ENCODE measurements at places on chromosomes 13 and 19.

DNA sequence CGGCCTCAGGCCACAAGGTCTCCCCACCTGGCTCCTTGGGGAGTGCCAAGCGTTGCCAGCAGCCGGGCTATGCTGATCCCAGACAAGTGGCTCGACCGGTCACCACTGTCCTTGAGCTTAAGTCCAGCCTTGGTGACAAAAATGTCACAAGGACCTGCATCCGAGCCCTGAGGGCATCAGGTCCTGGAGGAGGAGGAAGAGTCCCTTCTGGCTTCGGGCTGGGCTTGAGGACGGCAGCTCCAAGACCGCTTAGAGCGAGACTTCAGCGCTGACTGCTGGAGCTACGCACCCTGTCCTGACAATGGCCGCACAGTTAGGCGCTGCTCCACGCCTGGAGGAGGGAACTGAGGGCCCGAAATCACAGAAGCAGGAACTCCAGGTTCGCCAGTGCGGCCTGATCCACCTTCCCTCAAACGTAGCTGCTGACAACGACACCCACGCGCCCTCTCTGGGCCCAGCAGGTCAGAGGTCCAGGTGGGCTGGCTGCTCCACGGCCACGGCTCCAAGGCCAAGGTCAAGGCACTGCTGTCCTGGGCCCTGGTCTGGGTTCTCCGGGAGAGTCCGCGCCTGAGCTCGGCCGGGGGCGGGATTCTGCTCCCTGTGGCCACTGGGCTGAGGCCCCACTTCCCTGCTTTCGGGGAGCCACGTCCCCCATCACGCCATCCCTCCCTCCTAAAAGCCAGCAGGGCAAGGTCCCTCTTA lies 7.0 kb downstream of the SBNO2 start:
- DNase-seq = no peak

- no peak for DNase-seq
These were observed at the start of gene BST2 for GRCh38 chr19:17405250-17406045. TSS of gene BST2 (minus strand) at chr19:17405630. CDS start at chr19:17405575, 55 bp downstream.

GRCh38 chr13:77338329-77338728 lies 11.4 kb upstream of the MYCBP2 start:
- DNase-seq = no peak

- no peak for DNase-seq
These were observed 36.6 kb upstream of the POMP start for GRCh38 chr13:28622286-28622685.

- DNase-seq = no peak
These were observed 4.5 kb downstream of the LILRB3 start for GRCh38 chr19:54218259-54218658.

GRCh38 chr13:42076309-42076713 lies 27.9 kb downstream of the DGKH start:
- DNase-seq = no peak

DNA sequence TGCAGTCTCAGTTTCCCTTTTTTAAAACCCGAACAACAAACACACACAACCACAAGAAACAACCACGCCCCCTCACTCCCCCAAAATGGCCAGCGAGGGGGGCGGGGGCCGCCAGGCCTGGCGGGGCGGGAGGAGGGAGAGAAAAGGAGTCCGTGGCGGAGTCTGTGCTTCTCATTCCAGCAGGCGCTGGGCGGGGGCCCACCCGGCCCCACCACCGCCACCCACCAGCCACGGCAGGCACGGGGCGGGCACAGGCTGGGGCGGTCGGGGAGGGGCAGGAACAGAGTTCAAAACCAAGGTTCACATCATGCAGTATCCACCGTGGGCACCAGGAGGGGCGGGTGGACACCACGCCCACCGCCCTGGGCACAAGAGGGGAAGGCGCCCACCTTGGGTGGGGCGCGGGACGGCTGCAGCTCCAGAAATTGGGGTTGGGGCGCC lies 12.9 kb downstream of the DPF1 start:
- no peak for DNase-seq

GRCh38 chr19:7191946-7192691 lies 102.1 kb downstream of the INSR start:
- no peak for DNase-seq

DNA sequence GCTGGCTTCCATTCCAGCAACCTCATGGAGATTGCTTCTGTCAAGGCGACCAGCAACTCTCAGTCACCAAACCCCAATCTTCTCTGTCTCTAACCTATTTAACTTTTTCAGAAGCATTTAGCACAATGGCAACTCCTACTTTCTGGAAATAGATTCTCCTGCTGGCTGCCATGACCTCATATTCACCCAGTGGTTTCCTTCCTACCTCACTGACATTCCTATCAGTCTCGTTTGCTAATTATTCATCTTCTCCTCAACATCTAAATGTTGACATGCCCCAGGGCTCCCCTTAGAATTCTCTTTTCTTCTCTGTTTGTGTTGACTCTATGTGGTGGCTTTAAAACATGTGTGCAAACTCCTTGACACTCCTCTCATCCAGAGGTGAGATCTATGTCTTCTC lies 106.7 kb downstream of the OLFM4 start:
- DNase-seq = no peak

- DNase-seq = no peak
These were observed 25.1 kb downstream of the ELF1 start for GRCh38 chr13:40993987-40994386.

GRCh38 chr13:74464670-74465069 lies 330.5 kb upstream of the KLF12 start:
- no peak for DNase-seq

DNA sequence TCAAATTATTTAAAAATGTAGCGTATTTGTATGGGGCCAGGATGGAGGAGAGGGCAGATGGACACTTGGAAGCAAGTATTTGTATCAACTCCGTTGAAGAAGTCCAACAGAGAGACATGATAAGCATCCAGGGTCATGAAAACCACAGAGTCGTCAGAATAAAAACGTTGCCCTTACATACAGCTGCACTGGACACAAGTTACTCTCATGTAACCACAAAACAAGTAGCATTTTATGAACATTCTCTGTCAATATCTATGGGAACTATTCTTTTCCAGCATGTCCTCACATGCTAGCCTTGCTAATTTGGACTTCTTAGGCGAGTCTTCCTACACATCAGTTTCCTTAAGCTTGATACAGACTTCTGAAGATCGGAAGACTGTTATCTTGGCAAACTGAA lies 35.0 kb downstream of the EFNB2 start:
- no peak for DNase-seq

DNA sequence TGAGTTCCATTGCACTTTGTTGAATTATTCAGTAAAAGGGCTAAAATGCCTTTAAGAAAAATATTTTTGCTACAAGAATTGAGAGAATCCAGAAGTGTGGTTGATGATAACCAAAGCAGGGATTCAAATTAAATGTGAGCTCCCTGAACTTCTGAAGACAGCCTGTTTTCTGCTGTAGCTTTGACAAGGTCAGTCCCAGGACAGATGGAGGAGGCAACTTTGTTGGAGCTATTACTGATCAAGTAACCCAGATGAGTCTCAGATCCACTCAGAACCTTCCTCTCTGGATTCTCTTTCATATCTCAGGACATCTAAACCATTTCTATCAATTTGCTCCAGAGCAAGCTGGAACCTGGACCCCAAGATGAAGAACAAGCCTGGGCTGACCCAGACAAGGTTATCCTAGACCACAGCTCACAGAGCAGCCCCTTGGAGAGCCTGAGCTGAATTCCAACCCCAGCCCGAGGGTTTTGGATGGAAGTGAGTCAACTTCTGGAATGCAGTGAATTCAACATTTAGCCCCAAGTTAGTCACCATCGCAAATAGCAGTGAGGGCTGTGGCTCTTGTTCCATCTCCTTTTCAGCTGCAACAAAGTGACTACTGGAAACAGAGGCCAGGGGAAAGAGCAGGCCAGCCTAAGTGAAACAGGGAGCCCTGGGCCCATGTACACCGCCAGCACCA lies 137.8 kb upstream of the TSC22D1 start:
- DNase-seq = no peak

DNA sequence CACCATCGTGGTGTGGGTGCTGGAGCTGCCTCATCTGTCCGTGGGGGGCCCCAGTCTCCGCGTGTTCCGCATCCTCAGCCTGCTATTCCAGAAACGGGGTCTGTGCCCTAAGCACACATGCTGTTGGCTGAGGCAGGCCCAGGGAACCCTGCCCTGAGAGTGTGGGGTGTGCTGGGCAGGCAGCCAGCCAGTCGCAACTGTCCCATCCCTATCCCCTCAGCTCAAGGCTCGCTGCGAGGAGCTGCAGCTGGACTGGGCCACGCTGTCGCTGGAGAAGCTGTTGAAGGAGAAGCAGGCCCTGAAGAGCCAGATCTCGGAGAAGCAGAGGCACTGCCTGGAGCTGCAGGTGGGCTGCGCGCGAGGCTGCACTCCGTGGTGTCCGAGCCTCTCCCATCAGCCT lies 21.9 kb downstream of the PLEKHJ1 start:
- DNase-seq = no peak

GRCh38 chr13:70842062-70842644 lies 733.9 kb upstream of the KLHL1 start:
- DNase-seq = no peak

DNA sequence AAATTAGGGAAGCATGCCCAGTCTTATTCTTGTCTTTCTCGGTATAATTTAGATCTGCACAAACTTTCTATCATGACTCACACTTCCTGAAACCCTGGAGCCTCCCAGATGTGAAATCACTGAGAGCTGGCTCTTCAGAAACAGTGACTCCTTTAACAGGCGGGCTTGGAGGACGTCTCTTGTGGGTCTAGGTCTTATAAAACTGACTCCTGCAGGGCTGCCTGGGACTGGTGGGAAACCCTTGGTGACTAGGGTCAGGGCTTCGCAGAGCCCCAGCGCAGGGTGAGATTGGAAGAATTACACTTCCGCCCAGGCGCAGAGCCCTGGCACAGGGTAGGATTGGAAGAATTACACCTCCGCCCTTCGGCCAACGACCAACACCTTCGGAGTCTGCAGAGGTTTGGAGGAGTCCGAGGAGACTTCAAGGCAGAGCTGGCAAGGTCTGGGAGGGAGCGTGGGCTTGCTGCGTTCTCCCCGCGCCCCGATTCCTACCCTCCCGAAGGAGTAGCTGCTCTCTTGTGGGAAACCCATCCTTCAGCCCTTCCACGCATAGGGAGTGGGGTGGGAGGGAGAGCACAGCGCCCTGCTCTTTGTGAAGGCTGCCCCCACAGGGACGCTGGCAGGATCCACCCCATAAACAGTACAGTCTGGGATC lies 43.4 kb upstream of the MAP3K10 start:
- DNase-seq = no peak

DNA sequence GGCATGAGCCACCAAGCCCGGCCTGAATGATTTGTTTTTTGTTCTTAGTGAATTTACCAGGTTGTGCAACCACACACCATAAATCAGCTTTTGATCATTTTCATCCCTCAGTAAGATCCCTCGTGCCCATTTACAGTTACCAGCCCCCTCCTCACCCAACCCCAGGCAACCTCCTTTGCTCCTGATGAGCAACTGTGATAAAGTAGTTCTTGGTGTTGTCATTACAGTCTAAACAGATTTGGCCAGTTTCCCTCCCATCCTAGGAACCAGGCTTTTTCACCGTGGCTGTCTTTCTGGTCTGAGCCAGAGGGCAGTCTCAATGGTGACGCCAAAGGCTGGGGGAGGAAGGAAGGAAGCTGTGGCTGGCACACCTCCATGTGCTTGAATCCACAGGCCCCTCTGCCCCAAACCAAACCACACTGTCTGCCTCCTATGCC lies 61.2 kb upstream of the WDFY2 start:
- DNase-seq = no peak

DNA sequence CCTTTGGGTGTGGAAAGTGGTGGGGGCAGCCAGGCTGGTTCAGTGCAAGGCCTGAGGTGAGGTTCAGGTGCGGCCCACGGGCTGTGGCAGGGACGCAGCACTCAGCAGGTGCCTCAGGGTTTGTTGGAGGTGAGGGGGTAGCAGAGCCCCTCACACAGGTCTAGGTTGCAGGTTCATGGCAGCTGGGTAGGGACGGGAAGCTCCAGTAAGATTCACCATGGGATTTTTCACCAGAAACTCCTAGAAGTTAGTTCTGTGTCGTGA lies 14.0 kb downstream of the MCF2L start:
- DNase-seq = no peak

- DNase-seq = no peak
These were observed 95.1 kb downstream of the RAB20 start for GRCh38 chr13:110466266-110466915.

DNA sequence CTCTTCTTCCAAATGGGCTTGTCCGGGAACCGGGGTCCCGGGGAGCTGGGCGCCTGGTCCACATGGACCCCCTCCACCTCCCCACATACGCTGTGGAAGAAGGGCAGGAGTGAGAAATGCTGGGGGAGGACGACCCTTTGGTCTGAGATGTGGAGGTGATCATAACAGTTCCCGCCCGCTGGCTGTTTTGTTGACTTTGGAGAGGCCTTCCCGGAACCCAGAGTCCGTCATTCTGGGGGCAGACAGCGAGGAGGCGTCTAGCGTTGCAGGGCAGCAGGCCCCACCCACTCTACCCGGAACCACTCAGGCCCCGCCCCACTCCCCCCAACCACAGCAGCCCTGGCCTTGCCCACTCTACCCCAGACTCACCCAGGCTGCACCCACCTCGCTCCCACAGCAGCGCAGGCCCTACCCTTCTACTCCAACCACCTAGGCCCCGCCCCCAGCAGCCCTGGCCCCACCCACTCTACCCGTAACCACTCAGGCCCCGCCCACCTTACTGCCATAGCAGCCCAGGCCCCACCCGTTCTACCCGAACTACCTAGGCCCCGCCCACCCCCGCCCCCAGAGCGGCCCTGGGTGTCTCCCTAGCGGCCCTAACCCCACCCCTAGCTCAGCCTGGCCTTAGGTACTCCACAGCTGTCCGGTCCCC lies 7.1 kb downstream of the GPR108 start:
- DNase-seq = no peak

- no peak for DNase-seq
These were observed 280.0 kb downstream of the SHISA2 start for GRCh38 chr13:25771641-25772478.

DNA sequence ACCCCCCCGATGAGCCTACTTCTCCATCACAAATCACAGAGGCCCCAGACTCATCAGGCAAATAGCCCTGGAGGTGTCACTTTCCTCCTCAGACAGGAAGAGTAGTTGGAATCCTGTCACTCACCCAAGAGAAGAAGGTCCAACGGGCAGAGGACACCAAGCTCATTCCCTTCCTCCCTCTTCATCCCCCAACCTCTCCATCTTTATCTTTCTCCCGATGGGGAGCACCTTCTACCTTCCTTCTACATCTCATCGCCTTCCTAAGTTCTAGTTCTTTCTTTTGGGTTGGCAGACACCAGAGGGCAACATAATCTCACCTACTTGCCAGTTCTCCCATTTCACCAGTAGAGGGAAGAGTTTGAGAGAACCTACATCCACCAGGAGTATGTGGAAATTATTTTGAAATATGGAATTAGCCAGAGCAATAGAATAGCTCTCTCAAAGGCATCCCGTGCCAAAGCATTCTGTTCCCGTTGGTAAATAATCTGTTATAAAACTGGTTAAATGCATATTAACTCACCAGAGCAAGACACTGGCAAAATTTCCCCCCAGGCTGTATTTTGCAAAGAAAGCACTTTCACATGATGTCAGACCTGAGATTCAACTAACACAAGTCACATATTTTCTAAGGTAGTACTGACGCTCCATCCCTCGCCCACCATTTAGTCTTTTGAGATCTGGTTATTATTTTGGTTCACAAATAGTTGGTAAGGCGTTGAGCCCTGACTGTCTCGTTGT lies 55.0 kb downstream of the ZIC5 start:
- DNase-seq = no peak
